Keratinocyte (primary cell): ENCODE measurements at places on chromosomes 7 and 10. TPM values are rescaled to one million over a fixed set of nuclear protein-coding genes. Genes with fewer than 3 reads are reported as not detected.
A peak's percentile ranks its signal among the peaks of the same experiment; 100 is the strongest.

Gene FXYD4
- polyA plus RNA-seq, result not detected in 3 replicates

GRCh38 chr10:1486841-1487687, 250.3 kb downstream of the ADARB2 start:
- DNase-seq, result no peak
- no peak overlapping the region for H3K4me3 ChIP-seq
- no peaks in the 10 kb centered on the region for H3K27me3 ChIP-seq
- no peaks in the 10 kb centered on the region for H3K4me1 ChIP-seq
- no peaks in the 10 kb centered on the region for H3K36me3 ChIP-seq

DNA sequence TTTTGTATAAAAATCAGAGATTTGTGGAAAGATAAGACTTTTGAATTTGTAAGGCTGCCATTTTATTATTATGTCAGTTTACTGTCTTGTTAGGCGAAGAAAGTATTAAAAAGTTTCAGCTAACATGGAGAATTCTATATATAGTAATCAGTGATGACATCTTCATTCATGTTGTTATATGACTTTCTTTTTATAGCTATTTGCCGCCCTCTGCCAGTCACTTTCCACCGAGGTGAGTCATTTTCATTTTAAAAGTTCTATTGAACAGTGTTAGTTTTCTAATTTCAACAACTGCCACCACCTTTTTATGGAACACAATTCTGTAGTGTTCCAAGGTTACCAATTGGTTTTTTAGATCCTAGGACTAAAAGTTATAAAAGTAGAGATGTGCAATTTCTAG, 11.8 kb downstream of the CUTC start:
- no peaks in the 10 kb centered on the region for H3K4me1 ChIP-seq
- DNase-seq, result no peak
- no peaks in the 10 kb centered on the region for H3K27me3 ChIP-seq

DNA sequence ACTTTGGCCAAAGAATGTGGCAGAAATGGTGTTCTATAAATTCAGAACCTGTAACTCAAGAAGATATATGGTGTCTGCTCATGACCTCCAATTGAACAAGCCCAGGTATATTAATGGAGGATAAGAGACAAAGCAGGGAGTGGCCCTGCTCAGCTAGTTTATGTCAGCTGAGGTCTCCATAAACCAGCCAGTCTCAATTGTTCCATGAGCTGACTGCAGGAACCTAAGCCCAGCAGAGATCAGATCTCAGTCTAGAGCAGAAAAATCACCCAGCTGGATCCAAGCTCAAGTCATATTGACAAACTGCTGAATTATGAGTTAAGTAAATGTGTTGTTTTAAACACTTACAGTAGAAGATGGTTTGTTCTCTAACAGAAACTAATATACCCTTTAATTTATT, 105.5 kb upstream of the SGCE start:
- H3K27me3 ChIP-seq, result no peaks in the 10 kb centered on the region
- no peaks in the 10 kb centered on the region for H3K36me3 ChIP-seq
- H3K4me1 ChIP-seq, result no peaks in the 10 kb centered on the region
- no peak for DNase-seq

DNA sequence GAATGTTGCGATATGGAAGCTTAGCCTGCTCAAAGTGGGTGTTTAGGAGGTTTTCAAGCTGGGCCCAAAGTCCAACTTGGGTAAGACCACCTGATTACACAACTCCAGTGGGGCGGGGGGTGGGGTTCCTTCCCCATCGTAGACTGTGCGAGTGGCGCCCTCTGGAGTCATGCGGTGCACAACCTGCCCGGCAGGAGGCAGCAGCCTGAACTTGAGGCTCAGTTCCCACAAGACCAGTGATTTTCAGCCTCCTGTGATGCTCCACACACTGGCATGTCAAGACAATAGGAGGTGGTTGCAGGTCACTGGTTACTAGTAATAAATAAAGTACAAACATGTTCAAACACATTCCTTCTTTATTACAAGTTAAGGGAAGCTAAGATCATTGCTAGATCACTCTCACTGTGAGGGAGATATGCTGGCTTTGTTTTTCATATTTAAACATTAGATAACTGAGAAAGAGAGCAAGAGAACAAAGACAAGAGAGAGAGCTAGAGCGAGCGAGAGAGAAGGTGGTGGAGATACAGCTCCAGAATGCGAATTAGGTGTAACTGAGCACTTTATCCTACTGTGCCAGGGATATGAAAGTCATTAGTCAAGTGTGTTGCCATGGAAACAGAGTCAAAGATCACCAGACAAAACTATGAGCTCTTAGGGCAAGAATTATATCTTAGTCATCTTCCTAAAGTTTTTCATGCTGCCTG, 97.4 kb upstream of the BMPER start:
- H3K4me1 ChIP-seq, result peaks cover 24% of the 10 kb centered on the region
- H3K36me3 ChIP-seq, result no peaks in the 10 kb centered on the region
- no peaks in the 10 kb centered on the region for H3K27me3 ChIP-seq

- no peak for DNase-seq
- no peaks in the 10 kb centered on the region for H3K36me3 ChIP-seq
- no peak overlapping the region for H3K27ac ChIP-seq
- H3K4me1 ChIP-seq, result no peaks in the 10 kb centered on the region
- no peaks in the 10 kb centered on the region for H3K27me3 ChIP-seq
Observed at GRCh38 chr10:2936816-2937215, 130.5 kb upstream of the PFKP start.

DNA sequence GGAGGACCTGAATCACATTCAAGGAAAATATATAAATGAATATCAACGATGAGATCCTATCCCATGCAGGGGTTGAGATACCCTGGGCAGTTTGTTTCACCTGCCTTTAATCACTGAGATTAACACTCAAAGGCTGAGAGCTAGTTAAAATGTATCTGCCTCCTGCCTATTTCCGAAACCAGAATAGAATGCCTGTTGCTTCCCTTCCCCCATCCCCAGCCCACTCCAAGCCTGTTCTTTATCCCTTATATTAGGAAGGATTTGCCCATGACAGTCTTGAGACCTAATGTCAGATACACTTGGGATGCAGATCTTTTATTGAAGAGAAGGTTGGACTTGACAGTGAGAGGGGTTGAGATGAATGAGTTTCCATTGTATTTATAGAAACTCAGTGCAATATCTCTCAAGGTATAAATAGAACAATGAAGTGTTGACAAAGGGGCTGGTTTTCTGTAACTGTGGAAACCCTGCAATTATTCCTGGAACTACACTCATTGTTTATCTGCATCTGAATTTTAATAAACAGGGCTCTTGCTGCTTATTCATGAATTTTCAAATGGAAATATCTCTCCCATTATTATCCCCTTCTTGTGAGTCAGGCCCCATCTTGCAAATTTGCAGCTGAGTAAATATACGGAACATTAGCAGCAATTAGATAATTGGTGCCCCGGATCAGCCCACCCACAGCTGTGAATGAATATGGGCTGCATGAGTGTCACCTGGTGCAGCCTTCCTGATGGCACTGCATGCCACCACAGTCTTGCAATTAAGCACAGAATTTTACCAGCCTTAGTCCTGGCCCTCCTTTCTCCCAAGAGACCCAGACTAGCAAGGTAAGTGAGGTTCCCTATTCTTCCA, 66.7 kb downstream of the SORCS3 start:
- no peaks in the 10 kb centered on the region for H3K4me1 ChIP-seq
- H3K36me3 ChIP-seq, result no peaks in the 10 kb centered on the region
- no peak for DNase-seq
- H3K4me3 ChIP-seq, result no peak overlapping the region

DNA sequence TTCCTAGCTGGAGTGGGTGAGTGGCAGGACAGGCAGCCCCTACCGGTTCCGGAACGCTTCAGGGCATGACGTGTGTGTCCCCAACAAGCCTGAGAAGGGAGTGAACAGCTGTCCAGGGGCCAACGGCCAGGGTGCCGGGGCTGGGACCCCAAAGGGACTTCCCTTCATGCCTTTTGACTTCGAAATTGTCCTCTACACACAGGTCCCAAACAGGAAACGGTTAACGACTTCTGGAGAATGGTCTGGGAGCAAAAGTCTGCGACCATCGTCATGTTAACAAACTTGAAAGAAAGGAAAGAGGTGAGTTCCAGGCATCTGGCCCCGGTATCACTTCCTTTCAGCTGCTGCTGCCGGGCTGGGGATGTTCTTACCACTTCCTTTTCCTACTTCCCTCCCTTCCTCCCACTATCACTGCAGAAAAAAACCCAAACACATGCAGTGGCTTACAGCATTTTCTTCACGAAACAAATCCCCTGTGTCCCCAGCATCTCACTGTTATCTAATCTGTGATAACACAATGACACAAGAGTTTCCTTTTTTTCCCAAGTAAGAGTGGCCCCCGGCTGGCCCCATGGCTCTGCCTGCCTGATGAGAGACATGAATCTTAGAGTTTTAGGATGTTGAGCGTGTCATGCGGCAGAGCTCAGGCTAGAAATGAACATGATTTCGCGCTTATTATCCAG, 63.2 kb downstream of the MKI67 start:
- DNase-seq, result no peak
- peak overlapping the region; percentile 89 for H3K27ac ChIP-seq
- H3K4me1 ChIP-seq, result peaks cover 28% of the 10 kb centered on the region
- peaks cover 61% of the 10 kb centered on the region for H3K36me3 ChIP-seq
- H3K4me3 ChIP-seq, result no peak overlapping the region

- no peak for DNase-seq
- H3K27me3 ChIP-seq, result peaks cover 13% of the 10 kb centered on the region
- no peaks in the 10 kb centered on the region for H3K4me1 ChIP-seq
- no peaks in the 10 kb centered on the region for H3K36me3 ChIP-seq
Observed at GRCh38 chr10:49324711-49325110, 25.7 kb downstream of the C10orf71 start.
